ENCODE measurements at places on chromosomes 3 and 15.

DNA sequence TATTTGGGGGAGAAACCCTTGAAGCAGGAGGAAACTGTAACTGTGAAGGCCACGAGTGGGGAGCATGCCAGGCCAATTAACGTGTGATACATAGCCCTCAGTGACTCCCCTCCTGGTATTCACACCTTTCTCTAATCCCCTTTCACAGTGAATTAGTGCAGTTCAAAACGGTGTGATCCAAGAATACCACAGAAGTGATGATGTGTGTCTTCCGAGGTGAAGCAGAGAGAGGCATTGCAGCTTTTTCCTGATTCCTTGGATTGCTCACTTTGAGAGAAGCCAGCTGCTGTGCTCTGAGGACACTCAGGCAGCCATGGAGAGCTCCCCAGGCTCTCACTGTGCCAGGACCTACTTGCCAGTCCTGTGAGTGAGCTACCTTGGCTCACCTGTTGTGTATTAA lies 17.3 kb downstream of the NIPA2 start:
- DNase-seq: no peak

DNA sequence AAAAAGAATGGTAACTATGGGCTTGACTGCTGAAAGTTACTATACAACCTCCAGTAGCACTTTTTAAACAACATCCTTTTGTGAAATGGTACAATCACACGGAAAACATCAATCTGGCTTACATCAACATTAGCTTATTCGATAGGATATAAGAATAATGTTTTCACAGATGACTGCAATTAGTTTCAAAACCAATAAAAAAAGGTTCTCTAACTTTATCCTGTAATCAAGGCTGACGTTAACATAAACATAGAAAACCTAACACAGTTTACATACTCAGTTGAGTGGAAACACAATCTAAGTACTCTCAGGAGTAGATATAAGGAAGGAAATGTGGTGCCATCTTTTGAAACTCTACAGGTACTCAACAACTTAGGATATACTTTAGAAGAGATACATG lies 102.2 kb downstream of the DLG1 start:
- DNase-seq: no peak

DNA sequence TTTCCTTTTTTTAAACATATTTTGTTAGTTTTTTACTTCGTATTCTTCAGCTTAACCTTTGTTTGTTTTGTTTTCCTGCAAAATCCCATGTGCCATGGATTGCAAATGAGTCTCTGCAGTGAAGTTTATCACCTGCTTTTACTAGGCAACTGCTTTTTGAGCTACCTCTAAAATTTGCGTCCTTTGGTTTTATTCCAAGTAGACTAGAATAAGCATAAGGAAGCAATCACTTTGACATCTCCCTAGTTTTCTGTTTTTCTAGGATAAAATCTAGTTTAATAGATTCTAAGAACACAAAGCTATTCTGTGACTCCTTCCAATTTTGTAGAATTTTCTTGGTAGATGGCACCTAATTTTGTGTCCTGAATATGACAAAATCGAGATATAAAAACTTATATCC lies 1059.2 kb downstream of the OTOL1 start:
- DNase-seq: no peak

GRCh38 chr3:194736896-194737600 lies 51.4 kb downstream of the FAM43A start:
- peak; percentile 18 for DNase-seq

GRCh38 chr3:10177737-10178136 lies 13.0 kb downstream of the IRAK2 start:
- DNase-seq: no peak

Data from CD4-positive, alpha-beta T cell treated with Interleukin-12 subunit alpha and Interleukin-12 subunit beta, for 1 hour (primary cell).